ENCODE measurements at places on chromosomes 3 and 15. TPM values are rescaled to one million over a fixed set of nuclear protein-coding genes. Genes with fewer than 3 reads are reported as not detected.
A peak's percentile ranks its signal among the peaks of the same experiment; 100 is the strongest.

CYP19A1 gene
- total RNA-seq, result 0.06 TPM

DNA sequence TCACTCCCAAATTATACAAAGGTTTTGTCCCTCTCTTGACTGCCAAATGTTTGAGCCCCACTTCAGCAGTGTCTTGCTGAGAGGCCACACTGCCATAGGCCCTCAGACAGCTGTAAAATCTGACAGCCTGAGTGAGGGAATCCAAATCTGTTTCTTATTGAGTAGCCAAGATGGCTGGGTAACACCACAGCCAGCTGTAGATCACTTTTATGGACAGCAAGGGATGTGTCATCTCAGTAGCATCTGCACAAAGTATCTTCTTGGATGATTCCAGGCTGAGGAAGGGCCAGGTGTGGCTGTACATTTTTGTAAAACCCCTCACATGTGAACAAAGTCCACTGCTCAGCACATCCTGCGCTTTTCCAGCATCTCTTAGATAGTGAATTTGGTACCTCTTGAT is 237.0 kb upstream of the LRTM1 start:
- DNase-seq, result no peak

GOLGA8S gene
- 0.07 TPM for total RNA-seq

DNA sequence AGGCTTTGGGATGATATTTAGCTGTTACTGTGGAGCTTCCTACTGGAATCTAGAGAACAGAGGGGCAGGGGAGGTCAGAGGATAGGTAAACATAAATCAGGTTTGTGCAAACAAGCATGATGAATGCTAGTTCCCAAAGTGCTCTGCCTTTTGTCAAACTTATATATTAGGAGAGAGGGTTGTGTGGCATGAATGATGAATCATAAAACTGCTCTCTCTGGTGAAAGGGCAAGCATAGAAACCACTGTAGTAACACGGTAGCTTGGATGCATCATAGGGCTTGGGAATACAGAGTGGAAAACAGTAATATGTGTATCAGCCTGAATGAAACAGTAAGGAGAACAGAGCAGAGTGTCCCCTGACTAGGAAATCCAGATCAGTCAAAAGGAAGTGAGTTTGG is 486.7 kb downstream of the IL5RA start:
- no peak for DNase-seq

- no peak for DNase-seq
Measured at GRCh38 chr3:26029321-26029720, 239.4 kb downstream of the OXSM start.

DNA sequence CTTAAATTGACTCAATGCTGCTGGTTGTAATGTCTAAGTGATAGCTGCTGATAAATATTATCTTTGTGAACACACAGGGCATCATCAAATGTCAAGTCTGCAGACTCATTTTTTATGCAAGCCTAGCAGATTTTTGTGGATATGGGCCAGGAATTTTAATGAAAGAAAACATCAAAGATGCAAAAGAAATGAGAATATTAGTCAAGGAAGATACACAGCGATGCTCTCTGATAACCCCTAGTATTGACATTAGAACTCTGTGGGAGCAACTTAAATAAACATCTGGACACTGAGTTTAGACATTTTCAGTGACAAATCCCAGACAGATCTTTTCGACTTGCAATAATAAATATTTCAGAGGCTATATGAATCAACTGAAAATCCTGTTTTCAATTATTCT is 28.3 kb downstream of the POLR2M start:
- no peak for DNase-seq

SHC4 gene
- total RNA-seq, result 0.31 TPM

GRCh38 chr15:55741833-55742497 is 987 bp downstream of the PRTG start:
- DNase-seq, result peak; percentile 18

DNA sequence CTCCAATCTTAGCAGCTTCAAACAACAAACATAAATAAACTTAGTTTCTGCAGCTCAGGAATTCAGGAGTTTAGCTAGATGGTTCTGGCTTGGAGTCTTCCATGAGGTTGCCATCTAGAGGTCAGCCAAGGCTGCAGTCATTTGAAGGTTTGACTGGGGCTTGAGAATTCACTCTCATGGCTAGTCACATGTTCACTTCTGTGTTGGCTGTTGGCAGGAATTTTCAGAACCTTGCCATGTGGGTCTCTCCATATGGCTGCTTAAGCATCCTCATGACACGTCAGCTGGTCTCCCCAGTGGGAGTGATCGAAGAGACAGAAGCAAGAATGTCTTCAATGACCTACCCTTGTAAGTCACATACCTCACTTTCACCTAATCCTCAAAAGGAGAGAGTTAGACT is 269.2 kb upstream of the CNTN3 start:
- DNase-seq, result no peak

DNA sequence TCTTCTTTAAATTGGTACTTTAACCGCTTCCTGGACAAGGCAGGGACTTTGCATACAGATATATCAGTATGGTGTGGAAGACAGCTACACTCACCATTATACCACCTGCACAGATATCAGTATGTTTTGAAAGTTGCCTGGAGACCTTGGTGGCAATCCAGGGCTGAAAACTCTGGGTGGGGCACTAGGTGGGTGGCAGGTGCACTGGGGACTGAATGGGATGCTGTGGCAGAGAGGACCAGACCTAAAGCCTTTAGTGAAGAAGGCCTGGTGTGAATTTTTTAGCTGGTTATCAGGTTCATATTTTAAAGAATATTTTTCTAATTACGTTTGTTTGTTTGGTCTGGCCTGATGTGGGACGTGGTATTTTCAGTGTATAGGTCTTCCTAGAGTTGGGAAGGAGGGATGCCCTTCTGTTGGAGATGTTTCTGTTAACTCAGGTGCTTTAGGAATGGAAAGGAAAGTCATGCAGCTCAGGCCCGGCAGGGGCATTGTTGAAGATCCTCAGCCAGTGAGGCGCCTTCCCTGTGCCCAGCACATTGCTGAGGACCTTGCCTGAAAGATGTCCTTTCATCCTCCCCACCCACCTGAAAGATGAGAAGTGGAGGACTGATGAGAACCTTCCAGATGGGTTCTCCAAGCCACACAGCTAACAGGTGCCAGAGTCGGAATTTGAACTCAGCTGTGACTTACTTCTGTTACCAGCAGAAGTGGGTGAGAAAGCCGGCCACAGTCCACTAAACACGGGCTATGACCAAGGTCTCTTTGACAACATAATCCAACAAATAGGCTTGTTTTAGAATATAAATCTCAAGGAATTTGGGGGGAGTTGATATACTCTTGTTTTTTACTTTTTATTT is 77.3 kb downstream of the APBA2 start:
- no peak for DNase-seq

DNA sequence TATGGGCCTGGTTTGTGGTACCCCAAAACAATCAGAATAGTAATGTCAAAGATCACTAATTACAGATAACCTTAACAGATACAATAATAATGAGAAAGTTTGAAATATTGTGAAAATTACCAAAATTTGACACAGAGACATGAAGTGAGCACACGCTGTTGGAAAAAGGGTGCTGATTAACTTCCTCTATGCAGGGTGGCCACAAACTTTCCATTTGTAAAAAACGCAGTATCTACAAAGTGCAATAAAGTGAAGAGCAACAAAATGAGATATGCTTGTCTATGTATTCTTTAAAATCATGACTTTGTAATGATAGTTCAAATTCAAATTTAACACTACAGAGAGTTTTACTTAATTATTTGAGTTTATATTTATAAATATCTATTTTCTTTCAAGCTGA is 7.6 kb upstream of the TIGIT start:
- no peak for DNase-seq

DNA sequence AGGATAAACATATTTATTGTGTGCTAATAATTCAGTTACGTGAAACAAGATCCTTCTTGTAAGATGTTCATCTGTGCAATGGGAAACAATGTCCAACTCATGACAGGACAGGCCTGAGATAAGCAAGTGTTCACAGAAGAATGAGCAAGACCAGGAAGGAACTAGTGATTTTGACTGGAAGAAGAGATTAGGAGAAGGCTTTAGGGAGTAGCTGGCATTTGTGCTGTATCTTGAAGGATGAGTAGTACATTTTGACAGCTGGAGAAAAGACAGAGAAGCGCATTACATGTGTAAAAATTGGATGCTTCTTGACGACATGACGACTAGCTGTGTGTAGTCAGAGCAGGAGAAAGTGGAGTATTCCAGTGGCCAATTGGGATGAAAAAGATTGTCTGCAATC is 48.4 kb downstream of the GBE1 start:
- no peak for DNase-seq

- DNase-seq, result no peak
Measured at GRCh38 chr15:94441760-94442159, 210.4 kb downstream of the MCTP2 start.
